SW 1271 (cell line): ENCODE measurements at places on chromosomes 1 and 21.

DNA sequence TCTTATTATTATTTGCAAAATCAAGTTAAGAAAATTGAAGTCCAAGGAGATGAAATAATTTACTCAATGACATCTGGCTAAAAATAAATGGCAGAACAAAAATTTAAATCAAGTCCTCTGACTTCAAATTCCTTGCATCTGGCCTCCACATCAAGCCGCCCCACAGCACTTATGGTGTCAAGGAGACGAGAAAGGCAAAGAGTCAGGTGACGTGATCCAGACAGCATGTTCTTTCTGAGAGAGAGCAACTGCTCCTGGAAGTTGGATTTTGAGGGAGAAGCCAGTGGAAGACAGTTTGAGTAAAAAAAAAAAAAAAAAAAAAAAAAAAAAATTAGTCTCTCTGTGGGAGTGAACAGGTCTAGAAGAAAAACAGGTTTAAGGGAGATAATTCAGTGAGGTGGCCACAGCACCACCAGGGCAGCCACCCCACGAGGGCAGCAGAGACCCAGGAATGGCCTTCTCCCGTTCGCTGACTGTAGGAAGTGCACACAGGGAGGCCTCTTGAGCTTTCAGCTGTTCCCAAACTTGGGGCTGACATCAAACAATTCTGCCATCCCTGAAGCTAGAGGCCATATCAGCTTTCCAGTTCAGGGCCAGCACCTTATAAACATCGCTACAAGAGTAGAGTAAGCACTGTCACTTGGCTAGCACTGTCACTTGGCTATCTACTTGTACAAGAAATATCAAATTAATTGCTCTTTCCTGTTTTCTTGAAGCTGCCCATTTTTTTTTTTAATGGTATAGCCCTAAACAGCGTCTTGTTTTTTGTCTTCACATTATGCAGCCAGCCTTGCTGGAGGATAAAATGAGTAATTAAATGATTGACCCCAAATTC, 7.8 kb downstream of the C1orf162 start:
- DNase-seq: peak; percentile 14

DNA sequence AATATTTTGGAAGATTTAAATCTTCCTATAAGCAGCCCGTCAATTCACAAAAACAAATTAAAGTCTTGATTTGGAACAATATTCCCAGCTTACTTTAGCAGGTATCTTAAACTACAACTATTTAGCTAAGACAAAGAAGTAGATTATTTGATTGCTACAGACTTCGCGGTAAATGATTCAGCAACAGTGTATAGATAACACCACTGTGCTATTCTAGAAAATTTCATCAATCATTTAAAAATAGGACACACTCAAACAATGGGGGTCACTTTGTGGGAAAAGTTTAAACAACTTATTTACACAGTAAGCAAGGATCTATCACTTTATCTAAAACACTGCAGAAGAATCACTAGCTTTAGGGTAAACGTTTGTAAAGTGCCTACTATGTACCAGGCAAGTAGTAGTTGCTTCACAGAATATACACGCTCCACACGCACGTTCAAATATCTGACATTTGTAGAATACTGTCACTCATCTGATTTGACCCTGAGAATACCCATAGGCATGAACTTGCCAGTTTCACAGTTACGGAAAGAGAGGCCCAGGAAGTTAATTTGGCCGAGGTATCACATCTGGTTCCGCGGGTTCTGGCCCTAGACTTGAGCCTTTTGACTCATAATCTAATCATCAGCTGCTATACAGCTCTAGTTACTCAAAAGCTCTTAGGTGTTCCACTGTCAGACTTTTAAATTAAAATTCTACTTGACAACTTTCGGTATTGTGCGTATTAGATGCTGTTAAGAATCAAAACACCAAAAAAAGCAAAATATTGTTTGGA, 876 bp downstream of the DENND2C start:
- DNase-seq: no peak

DNA sequence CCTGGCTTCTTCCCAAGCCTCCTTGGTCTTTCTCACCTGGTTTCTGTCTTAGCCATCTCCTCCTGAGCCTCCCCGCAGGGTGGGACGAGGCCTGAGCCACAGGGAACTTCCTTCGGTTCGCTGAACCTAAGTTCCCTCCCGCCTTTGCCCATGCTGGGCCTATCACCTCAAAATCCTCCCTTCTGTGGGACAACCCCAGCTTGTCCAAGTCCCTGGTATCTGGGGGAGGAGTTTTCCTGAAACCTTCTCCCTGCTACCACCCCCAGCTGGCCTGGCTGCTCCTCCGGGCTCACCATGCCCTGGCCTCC, 27.7 kb upstream of the VPS13D start:
- no peak for DNase-seq

DNA sequence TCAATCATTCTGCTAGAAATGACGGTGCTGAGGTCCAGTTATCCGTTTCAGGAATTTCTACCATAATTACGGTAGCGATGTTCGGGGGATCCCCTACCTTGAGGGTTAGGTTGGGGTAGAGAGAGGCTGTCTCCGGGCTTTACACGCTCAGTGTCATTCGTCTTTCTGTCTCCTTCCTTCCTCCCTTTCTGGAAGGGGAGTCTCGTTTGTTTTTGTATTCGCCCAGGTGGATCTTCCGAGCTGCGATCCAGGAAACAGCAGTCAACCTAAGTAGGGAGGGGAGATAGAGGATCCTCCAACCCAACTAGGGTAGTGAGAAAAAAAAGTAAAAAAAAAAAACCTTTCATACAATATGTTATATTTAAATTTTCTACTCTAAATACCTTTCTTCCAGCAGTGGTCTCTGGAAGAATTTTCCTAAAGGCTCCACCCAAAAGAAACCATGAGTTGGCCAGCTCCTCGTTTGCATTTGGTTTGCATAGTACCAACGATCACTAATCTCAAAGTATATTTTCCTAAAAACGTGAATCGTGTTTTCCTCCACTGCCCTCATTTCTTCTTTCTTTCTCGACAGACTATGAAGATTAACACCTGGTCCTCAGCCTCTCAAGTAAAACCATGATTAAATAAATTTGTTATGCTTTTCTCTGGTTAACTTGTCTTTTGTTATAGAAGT, 611 bp upstream of the PIK3C2B start:
- no peak for DNase-seq

DNA sequence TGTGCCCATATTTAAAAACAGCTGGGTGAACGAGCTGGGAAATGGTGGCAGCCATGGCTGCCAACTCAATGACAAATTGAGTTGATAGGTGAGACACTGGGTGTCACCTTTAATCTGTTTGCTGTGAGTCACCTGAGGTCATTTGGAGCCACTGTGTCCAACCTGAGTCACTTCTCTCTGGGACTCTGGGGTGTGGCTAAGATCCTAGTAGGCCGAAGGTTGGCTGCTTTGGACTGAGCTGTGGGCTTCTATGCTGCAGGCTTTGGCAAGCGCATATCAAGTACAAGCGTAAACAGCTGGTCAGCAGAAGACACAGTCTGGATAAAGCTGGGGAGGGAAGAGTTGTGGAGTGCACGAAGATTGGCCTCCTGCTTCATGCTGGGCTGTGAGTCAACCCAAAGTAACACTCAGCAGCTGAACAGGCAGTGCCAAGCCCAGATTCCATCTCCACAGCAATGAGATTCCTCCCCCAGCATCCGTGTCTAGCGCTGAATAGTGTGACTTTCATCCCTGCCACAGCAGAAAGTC, 24.0 kb downstream of the TEX35 start:
- no peak for DNase-seq

GRCh38 chr21:40517646-40518045, 329.3 kb downstream of the DSCAM start:
- no peak for DNase-seq

DNA sequence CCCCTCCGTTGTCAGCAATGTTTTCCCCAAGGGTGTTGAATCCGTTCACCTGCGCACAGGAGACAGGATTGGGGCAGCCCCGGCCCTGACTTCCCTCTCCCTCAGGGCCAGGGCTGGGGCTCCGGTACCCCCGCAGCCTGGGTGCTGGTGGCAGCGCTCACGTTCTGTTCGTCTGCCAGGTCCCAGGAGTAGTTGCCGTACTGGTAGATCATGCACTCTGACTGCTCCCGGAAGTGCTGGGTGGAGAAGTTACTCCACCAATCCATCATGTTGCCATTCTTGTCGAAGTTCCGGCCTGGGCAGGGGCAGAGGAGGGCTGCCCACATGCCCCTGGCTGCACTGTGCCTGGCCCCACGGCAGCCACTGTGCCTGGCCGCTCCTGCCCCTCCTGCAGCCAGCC, 6.1 kb downstream of the PRXL2B start:
- no peak for DNase-seq

DNA sequence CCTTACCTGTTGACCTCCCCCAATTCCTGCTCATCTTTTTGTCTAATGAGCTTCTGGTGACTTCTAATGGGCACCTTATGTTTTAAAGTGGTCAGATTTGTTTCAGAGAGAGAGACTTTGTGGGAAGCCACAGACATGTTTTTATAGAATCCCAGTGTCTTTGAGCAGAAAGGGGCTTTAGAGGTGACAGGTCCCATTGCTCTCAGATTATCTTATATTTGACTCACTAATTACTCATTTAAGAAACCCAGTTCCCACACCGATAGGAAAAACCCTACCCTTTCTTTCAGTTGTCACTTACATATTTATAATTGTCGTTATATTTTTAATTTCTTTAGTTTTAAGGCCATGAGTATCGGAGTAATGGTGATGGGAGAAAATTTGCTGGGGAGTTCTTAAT, 215.5 kb downstream of the CAMTA1 start:
- no peak for DNase-seq

DNA sequence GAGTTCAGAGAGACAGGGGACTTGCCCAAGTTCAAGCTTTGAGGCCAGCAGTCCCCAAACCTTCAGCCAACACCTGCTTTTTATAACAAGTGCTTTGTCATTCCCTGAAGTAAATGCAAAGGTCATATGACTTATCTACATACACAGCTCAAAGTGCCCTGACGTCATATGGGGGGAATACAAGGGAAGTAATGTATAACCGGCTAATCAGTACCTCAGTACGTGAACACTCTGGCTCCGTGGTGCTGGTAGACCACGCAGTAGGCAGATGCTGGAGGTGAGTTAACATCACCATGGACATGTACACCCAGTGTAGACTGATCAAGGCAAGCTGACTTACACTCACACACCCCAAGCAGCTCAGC, 60.0 kb downstream of the BACE2 start:
- no peak for DNase-seq
